ENCODE measurements at places on chromosomes 7 and 10.

DNA sequence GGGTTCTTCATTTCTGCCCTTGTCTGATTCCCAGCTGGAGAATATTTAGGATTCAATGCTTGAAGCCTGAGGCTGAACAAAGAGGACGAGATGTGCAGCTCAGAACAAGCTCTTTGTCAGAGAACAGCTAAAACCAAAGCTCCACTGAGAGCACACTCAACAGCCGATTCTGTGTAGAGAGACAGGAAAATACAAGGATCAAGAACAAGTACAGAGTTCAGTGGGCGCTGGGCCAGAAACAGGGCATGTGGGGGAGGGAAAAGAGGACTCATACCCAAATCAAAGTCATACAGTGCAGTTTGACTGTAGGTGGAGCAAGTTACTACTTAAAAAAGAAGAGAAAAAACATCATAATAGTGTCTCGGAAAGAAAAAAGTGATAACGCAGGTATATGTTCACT, at the start of gene AGMO:
Gene AGMO (minus strand): TSS at position 181 of the 400 bp plus-strand sequence.
- DNase-seq, result no peak

- DNase-seq, result no peak
These were observed 319.2 kb downstream of the ADARB2 start for GRCh38 chr10:1418031-1418550.

DNA sequence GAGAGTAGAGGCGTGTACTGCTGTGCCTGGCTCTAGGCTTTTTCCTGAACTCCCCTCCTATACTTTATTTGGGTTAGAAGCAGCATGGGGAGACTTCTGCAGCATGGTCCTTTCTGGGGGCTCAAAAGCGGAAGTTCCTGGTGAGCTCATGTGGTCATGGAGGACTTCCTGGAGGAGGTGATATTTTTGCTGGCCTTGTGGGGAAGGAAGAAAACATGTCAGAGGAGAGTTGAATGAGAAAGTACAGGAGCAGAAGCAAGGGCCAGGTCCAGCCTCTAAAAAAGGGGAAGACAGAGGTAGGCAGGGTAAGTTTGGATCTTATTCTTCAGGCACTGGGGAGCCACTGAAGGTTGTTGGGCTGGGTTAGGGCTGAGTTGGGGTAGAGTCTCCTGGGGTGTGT, 45.5 kb downstream of the CASTOR2 start:
- no peak for DNase-seq

DNA sequence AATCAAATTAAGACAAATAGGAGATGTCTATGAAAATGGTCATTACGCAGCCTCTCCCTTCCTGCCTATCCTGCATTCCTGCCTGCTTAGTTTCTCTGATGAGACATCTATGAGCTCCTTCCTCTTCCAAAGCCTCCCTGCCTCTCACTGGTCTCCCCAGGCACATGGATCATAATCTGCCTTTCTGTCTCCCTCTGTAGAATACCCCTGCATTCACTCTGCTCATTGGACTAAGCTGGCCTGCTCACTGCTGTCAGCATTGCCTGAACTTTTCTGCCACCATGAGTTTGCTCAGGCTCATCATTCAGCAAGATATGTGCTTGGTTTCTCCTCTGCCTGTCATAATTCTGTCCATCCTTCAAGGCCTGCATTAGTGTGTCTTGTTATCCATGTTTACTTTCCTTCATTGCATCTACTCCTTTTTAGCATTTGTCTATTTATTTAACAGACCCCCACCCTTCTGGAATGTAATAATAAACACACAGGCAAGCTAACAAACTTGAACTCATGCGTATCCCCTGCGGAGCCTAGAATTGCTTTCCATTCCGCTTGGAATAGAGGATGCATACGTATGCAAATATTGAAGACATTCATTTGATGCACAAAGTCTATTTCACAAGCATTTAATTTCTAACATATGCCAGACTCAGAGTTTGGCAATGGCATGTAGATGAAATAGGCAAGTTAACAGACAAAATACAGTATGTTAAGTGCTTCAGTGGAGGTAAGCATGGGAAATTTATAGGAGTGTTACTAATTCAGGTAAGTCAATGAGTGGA, 88.3 kb downstream of the PTPRZ1 start:
- no peak for DNase-seq

- no peak for DNase-seq
These were observed 98.3 kb upstream of the DDC start for GRCh38 chr7:50663396-50664102.

GRCh38 chr10:24603333-24603732, 120.4 kb downstream of the ARHGAP21 start:
- no peak for DNase-seq
